CD4-positive, alpha-beta T cell treated with Interleukin-15 for 4 hours (primary cell): ENCODE measurements at places on chromosomes 1 and 21.

DNA sequence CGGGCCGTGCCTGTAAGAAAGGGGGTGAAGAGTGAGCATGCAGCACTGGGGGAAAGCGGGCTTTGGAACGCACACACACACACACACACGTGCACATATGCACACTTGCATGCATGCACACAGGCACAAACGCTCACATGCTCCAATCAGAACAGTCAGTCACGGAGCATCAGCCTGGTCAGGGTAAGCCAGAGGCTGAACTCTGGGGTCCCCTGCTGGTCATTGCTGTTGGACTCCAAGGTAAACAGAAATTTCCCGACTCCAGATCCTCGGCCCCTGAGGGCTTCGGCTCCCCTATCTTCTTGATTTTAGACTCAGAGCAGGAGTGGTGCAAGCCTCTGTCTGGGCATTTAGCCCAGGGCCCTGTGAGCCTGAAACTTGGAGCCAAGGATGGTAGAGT is 54.2 kb downstream of the SYT2 start:
- DNase-seq = no peak

DNA sequence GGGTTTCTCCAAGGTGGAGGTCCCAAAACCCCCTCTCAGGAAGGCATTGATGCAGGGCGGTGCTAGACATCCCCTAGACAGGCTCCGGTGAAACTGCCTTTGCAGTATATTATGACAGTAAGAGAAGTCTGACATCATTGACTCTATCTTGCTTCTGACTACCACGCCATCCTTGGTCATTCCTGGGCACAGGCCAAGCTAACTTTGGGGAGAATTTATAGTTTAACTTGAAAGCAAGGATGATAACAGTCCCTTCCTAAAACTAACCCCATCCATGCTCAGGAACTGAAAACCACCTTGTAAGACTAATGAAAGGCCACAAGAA is 30.3 kb downstream of the RSPH1 start:
- DNase-seq = no peak

DNA sequence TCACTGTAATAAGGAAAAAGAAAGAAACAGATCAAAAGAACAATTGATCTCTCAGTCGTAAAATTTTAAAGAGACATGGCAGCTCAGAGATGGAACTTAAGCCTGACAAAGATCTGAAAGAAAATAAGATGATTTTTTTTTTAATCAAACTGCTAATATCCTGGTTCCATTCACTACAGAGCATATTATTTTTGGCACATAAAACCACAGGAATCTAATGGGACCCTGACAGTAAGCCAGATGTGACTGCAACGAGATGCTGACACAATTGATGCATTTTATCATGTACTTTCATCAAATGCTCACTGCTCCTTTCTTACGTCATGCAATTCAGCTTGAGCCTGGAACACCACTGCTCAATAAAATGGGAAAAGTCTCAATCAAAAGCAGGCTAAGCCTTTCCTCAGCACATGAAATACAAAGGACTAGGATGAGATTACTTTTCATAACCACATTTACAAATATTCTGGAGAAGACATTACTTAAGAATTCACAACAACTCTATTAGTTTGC is 16.6 kb downstream of the GPATCH2 start:
- no peak for DNase-seq

GRCh38 chr1:176177764-176178163 is 29.3 kb downstream of the COP1 start:
- no peak for DNase-seq

GRCh38 chr1:48109390-48110013 is 112.3 kb upstream of the TRABD2B start:
- no peak for DNase-seq

GRCh38 chr1:55741516-55741915 is 526.4 kb upstream of the USP24 start:
- no peak for DNase-seq

DNA sequence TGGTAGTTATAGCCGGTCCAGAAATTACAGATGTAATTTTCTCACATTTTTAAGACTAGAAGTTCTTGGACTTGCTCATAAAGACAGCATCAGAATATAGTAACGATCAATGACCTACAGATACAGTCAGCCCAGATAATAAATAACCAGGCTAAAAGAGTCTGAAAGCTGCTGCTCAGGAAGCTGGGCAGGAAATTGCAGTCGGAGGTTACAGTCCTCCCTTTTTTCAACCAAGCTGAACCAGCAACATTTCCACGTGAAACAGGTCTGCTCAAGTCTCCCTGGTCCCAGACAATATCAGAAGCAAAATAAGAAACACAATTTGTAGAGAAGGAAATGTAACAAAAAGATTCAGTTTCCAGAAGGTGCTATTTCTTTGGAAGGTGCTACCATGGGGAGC is 457.4 kb downstream of the SIPA1L2 start:
- DNase-seq = no peak

GRCh38 chr1:180144659-180145357 is 9.9 kb upstream of the QSOX1 start:
- no peak for DNase-seq

DNA sequence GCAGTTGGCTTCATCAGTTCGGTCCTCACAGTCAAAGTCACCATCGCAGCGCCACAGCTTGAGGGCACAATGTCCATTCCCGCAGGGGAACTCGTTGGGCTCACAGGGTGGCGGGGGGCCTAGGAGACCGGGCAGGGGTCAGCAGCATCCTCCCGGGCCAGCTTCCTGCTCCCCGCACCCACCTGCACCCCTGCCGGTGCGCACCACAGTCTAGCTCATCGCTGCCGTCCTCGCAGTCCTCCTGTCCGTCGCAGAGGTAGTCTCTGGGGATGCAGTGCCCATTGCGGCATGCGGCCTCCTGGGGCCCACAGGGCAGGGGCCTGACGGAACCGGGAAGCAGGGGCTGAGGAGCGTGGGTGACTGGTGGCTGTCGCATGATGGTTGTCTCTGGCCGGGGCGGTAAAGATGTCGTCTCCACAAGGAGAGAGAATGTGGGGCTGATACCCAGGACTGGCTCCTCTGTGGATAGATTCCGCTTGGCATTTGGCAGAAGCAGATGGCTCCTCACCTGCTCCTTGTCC is 49.8 kb downstream of the HSPG2 start:
- DNase-seq = no peak

- DNase-seq = no peak
These were observed 56.1 kb upstream of the SIM2 start for GRCh38 chr21:36642777-36643176.

- DNase-seq = no peak
These were observed 25.6 kb downstream of the SLC26A9 start for GRCh38 chr1:205917466-205918238.
